Naive B cell (primary cell): ENCODE measurements at places on chromosomes 3 and 15. TPM values are rescaled to one million over a fixed set of nuclear protein-coding genes. Genes with fewer than 3 reads are reported as not detected.

Gene DZIP1L
- polyA plus RNA-seq: not detected

- DNase-seq: no peak
Observed at GRCh38 chr15:92902737-92903593, 2.8 kb downstream of the CHD2 start.

GRCh38 chr15:39312984-39313383 is 267.9 kb upstream of the THBS1 start:
- DNase-seq: no peak

- DNase-seq: no peak
Observed at GRCh38 chr3:188007897-188008296, 146.1 kb upstream of the LPP start.

DNA sequence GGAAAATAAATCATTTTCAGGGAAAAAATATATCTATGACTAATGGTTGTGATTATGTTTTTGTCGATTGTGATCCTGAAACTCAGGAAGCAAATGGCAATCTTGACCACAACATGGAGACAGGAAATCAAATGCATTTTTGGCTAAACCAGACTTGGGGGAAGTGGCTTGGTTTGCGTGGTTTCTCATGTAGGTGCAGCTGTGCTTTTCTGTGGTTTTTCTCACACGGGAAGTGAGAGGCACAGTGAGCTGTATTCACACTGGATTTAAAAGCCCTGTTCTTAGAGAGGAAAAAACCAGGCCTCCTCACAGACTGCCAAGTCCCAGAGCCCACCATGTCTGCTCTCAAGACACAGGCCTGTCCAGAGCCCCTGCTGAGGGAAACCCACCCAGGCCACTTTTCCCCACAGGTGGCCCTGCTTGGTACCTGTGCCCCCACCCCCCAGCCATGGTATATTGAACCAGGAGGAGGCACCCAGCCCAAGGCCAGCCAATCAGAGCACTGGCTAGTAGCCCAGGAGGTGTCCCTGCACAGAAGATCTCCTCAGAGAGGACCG is 46.1 kb downstream of the BTD start:
- peak; percentile 65 for DNase-seq

DNA sequence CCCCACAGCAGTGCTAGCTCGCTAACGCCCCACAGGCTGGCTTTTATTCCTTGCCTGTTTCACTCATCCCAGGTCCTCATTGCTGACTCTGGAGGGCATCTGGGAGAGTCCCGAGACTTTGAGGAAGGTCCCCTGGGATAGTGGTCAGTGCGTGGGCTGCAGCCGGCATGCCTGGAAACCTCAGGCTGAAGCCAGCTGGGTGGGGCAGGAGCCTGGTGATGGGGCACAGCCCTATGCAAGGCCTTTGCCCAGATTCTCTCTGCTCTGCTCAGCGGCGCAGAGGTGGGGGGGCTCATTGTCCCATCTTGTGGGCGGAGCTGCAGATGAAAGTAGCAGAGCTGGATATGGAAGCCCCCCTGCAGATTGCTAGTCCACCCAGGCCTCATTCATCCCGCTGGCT is 55.7 kb upstream of the SMAD6 start:
- no peak for DNase-seq

DNA sequence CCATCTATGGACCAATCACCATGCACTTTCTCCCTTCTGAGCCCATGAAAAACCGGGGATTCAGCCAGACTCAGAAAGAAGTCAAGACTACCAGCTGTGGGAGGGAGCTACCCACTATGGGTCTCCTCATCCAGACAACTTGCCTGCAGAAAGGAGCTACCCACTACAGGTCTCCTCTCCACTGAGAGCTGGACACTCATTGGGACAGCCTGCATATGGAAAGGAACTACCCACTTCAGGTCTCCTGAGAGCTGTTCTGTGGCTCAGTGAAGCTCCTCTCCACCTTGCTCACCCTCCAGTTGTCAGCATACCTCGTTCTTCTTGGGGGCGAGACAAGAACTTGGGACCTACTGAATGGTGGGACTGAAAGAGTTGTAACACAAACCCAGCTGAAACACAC is 22.3 kb upstream of the ZBED2 start:
- DNase-seq: no peak

DNA sequence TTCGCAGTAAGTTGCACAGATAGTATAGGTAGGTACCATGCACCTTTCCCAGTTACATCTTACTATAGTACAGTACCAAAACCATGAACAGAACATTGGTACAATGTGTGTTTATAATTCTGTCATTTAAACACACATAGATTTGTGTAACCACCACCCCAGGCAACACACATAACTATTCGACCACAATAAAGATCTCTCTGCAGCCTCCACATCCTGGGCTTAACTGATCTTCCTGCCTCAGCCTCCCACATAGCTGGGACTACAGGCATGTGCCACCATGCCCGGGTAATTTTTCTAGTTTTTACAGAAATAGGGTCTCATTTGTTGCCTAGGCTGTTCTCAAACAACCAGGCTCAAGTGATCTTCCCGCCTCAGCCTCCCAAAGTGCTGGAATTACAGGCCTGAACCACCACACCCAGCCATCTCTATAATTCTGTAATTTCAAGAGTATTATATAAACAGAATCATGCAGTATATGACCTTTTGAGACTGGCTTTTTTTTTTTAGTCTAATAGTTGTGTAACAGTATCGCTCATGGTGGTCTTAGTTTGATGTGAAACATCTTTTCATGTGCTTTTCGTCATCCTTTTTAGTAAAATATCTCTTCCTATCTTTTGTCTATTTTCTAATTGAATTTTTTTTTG is 13.3 kb upstream of the TMF1 start:
- DNase-seq: no peak
